ENCODE measurements at places on chromosomes 3 and 15.

DNA sequence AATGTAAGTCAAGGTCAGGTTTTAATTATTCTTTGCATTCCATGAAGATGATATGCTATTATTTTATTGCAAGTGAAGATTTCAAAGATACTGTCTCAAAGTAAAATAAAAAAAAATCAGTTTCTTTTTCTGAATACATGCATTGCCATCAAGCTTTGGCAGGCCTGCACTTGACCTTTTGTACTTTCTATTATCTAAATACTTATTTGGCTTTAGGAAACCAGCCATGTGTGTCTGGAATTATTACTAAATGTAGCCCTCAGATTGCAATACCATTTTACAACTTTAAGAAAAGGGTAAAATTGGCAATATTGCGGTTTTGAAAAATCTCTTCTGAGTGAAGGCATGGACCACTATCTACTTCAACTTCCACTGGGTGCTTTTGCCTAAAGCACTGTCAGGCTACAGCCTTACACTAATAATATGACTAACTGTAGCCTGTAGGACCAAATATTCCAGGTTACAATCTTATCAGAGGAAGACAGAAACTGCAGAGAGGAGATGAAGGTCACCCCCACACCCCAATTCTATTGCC is 349.4 kb upstream of the DCBLD2 start:
- DNase-seq, result no peak

DNA sequence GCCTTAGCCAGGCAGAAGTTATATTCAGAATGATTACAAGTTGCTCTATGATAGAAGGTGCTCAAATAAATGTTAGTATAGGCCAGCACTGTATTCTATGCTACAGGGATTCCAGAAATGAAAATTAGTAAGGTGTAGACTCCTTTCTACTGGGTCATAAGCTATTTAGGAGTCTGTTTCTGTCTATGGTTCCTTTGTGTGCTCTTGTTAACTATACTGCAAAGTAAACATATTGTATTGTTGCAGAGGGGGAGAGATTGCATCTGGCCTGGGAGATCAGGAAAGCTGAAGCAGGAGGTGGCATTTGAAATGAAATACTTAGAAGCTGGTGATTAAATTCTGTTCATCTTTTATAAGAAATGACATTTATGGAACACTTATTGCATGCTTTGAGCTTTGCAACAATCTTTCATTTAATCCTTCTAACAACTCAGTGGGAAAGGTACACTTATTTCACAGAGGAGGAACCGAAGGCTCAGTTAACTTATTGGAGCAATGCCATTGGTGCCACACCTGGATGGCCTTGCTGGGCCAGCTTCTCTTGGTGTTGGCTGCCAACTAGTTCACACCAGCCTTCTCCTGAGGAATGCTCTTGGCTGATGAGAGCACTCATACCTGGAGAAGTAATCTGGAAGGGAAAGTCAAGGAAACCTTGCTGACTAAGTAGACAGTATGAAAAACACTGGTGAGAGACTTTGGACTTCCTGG is 39.1 kb downstream of the ABHD5 start:
- no peak for DNase-seq

- DNase-seq, result no peak
Measured at GRCh38 chr15:96334017-96334704, 3.7 kb downstream of the NR2F2 start.

DNA sequence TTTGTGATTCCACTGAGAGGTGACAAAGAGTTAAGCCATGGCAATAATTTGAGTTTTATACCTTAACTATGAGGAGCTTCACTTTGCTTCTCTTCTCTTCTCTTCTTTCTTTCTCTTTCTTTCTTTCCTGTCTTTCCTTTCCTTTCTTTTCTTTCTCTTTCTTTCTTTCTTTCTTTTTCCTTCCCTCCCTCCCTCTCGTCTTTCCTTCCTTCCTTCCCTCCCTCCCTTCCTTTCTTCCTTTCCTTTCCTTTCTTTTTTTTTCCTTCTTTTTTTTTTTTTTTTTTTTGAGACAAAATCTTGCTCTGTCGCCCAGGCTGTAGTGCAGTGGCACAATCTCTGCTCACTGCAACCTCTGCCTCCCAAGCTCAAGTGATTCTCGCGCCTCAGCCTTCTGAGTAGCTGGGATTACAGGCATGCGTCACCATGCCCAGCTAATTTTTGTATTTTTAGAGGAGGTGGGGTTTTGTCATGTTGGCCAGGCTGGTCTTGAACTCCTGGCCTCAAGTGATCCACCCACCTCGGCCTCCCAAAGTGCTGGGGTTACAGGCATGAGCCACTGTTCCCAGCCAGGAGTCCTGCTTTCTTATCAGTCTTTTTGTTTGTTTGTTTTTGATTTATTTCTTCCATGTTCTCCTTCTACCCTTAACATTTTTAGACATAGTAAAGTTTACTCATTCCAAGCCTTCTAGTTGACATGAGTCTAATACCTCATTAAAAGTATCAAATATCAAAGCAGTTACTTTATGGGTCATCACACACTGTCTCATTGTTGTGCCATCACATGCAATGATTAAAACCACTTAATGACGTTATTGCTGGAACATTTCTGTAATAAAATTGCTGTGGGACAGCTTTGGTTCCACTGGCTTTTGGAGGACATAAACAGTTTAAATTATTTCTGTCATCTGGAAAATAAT is 29.9 kb downstream of the SLC49A4 start:
- no peak for DNase-seq

GRCh38 chr15:72532991-72533601 is 59.0 kb downstream of the ARIH1 start:
- no peak for DNase-seq

- no peak for DNase-seq
Measured at GRCh38 chr15:61201322-61201721, 27.8 kb downstream of the RORA start.
